Stimulated activated CD8-positive, alpha-beta memory T cell treated with anti-CD3 and anti-CD28 coated beads, Interleukin-7, amount 100 ng/mL, for 24 hours (primary cell): ENCODE measurements at places on chromosomes 16 and 17.
A peak's percentile ranks its signal among the peaks of the same experiment; 100 is the strongest.

GRCh38 chr16:78608305-78608776, 508.9 kb downstream of the WWOX start:
- DNase-seq, result no peak

DNA sequence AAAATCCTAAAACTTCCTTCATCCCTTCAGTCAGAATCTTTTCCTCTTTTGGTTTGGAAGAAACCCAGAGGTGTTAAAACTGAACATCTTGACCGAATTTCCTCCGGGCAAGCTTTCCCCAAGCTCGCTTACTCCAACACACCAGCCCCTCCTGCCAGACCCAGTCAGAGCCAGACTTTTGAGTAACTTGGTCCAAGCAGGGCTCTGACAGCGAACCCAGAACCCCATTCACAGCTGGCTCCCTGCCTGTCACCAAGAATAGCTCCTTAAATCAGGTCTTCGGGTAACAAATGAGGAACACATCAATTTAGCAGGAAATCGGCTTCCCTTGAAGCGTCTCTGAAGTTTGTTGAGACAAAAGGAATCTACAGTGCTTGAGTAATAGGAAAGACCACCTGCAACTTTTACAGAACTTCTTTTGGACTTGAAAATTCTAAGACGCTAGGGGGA, 27.3 kb downstream of the GAS7 start:
- DNase-seq, result no peak

- DNase-seq, result no peak
Measured at GRCh38 chr17:40342504-40343218, 21.9 kb downstream of the GJD3 start.

DNA sequence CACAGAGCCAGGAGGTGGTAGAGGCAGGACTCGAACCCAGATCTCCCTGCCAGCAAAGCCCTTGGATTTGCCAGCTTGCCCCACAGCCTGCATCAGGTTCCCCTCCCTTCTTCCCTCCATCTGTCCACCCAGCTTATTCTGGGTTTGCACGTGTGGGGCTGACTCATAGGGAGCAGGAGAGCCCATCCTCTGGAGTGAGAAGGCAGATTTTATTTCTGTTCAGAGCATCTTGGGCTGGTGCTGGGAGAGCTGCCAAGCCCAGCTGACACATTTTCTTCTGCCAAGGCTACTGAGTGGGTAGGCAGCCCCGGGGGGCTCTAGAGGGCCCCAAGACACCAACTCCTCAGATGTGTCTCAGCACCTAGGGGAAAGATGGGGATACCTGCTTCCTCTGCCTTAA, 106.3 kb upstream of the CRHR1 start:
- DNase-seq, result no peak

GRCh38 chr16:89828199-89828869, at the start of gene SPIRE2:
SPIRE2 (plus strand) TSS chr16:89828475; CDS start chr16:89828551, 76 bp downstream.
- no peak for DNase-seq

GRCh38 chr17:49595328-49595727, 19.7 kb downstream of the NXPH3 start:
- no peak for DNase-seq

- DNase-seq, result no peak
Measured at GRCh38 chr16:24900230-24900629, 54.5 kb downstream of the SLC5A11 start.

DNA sequence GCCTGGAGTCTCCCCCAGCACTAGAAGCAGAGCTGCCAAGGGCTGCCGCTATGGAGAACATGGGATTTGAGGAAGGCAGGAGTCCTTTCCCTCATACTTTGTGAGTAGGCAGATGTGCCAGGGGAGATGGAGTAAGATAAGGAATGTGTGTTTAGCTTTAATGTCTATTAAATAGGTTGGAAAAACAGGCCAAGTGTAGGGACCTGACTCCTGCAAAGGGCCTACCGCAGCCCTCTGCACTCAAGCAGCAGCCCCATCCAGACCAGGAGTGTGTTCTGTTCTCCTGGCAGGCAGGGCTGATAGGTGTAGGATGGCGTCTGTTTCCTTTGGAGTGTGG, 1.8 kb upstream of the MIF4GD start:
- DNase-seq, result no peak

GRCh38 chr16:85141491-85142128, 29.3 kb upstream of the CIBAR2 start:
- DNase-seq, result no peak

- no peak for DNase-seq
Measured at GRCh38 chr16:30018731-30019158, 4.3 kb upstream of the C16orf92 start.

DNA sequence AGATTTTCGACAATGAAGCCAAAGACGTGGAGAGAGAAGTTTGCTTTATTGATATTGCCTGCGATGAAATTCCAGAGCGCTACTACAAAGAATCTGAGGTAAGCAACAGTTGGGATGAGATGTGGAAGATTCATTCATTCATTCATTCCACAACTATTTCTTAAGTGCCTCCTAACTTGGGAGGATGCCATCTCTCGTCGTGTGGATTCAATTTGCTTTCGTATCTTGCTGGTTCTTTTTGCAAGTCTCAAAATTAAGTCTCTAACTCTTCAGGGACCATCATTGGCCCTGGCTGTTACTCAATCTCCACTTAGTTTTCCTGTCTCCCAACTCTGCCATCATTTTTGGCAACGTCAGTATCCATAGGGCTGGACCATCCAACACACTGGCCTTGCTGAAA, 85.6 kb upstream of the NOL11 start:
- no peak for DNase-seq

GRCh38 chr17:61325382-61326073, 74.1 kb upstream of the TBX2 start:
- no peak for DNase-seq

DNA sequence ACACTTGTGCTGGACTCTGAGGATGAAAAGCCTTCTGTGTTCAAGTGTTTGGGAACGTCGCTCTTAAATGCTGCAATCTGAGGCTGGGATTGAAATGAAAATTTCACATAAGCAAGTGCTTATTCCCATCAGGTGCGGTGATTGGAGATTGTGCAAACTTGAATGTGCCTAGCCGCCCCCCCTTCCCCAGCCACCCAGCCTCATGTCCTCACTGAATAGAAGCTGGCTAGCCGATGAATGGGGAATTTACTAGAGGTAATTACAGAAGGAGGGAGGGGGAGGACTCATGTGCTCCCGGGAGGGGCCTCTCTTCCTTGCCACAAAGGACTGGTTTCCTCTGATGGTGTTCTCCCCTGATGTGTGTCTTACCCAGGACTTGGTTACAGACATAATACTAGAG, 544.8 kb upstream of the EEF2KMT start:
- no peak for DNase-seq

DNA sequence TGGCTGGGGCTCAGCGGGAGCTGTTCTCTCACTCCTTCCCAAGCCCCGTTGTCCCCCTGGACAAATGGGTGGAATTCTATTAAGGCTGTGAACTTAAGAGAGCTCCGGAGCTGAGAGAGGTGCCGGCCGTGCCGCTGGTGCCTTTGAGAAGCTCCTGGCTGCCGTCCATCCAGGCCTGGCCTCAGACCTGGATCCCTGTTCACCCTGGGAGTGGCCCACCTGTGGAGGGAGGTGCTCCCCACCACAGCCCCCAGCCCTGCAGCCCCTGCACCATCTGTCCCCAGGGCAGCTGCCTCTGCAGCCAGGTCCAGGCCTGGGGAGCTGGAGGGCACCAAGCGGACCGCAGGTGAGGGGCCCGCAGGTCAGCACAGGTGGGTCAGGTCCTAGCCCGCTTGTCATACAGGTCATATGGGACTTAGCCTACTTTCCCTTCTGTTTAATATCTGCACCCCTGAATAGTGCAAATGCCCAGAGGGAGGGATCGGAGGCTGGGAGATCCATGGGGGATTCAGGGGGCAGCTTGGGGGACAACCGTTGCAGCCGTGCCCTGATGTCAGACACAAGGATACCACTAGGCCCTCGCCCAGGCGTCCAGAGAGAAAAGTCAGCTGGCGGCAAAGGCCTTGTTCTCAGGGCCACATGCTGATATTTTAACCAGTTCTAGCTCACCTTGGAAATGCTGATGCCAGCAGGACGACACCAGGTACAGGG, 15.2 kb upstream of the METRNL start:
- no peak for DNase-seq

GRCh38 chr17:78933959-78934568, 8.9 kb upstream of the TIMP2 start:
- DNase-seq, result no peak

GRCh38 chr17:76179496-76180467, 38.7 kb upstream of the FOXJ1 start:
- no peak for DNase-seq

DNA sequence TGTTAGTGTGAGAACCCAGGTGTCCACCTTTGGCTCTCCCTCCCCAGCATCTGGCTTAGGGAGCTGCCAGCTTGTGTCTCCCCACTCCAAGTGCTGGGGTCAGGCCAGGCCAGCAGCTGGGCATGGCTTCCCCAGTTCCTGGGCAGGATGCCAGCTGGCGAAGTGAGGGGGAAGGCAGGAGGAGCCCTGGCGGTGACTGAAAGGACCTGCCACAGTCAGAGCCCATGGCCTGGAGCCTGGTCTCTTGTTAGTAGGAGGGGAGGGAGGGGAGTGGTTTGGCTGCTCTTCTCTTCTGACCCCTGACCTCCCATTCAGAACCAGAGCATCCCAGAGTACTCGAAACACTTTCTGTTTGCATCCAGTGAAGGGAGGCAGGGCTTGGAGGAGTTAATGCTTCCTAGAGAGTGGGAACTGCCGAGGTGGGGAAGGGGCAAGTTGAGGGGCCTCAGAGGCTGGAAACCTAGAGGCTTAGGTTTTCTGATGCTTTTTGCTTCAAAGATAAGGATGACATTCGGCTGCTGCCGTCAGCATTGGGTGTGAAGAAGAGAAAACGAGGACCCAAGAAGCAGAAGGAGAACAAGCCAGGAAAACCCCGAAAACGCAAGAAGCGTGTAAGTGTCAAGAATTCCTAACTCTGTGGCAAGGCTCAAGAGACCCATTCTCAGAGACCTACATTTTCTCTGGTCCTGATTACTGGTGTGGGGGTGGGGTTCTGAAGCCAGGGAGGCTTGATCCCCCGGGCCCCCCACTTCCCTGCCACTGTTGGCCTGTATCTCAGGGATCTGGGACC, 772 bp downstream of the CHD3 start:
- no peak for DNase-seq

GRCh38 chr16:87431926-87432325, 39.8 kb downstream of the MAP1LC3B start:
- no peak for DNase-seq

- no peak for DNase-seq
Measured at GRCh38 chr17:7389924-7390910, 4.1 kb downstream of the PLSCR3 start.

GRCh38 chr17:68532826-68533225, 20.6 kb downstream of the PRKAR1A start:
- DNase-seq, result no peak

GRCh38 chr16:23435500-23435899, 17.5 kb downstream of the COG7 start:
- peak; percentile 37 for DNase-seq
